ENCODE measurements at places on chromosomes 5 and 9.

GRCh38 chr5:66178799-66179198 lies 34.7 kb downstream of the SREK1 start:
- DNase-seq: no peak

DNA sequence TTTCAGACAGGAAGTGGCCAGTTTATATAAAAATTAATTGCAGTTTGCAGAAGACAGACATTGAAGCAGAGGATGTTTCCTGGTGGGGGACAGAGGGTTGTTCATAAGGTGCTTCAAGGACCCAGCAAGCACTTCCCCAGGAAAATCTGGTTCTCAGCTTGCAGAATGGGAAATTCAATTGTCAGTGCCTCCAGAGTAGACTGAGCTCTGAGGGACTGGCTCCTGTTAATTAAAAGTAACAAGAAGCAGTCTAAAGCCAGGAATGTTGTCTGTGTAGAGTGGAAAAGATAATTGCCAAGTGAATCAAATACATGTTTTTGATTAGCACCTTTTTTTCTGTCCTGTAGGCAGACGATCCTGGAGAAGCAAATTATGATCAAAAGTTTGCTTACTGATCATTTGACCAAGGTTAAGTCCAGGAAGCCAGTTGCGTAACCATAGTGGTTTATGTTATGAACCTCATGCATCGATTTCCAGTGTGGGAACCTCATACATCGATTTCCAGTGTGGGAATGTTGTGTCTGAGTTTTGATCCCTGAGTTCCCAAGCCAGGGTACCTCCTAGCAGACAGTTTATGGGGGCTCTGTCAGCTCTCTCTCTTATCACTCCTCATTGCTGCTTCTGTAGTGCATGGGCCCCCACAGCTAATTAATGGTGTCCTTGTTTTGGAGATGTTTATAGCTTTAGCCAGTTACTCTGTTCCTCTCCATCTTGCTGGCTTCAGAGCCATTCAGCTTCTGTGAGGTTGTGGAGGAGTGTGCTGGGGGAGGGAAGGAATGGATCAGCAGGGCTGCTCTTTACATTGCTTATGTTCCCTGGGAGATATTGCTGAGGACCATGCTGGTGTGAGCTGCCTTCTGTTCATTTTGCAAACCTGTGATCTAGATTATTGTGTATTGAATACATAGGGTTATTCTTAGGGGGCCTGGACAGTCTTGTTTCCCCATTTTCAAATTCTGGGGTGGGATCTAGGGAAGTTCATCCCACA lies 17.1 kb downstream of the MSANTD3 start:
- DNase-seq: no peak

GRCh38 chr5:173627271-173627670 lies 10.8 kb upstream of the BOD1 start:
- DNase-seq: no peak

GRCh38 chr5:99138911-99139310 lies 210.1 kb upstream of the CHD1 start:
- DNase-seq: no peak

DNA sequence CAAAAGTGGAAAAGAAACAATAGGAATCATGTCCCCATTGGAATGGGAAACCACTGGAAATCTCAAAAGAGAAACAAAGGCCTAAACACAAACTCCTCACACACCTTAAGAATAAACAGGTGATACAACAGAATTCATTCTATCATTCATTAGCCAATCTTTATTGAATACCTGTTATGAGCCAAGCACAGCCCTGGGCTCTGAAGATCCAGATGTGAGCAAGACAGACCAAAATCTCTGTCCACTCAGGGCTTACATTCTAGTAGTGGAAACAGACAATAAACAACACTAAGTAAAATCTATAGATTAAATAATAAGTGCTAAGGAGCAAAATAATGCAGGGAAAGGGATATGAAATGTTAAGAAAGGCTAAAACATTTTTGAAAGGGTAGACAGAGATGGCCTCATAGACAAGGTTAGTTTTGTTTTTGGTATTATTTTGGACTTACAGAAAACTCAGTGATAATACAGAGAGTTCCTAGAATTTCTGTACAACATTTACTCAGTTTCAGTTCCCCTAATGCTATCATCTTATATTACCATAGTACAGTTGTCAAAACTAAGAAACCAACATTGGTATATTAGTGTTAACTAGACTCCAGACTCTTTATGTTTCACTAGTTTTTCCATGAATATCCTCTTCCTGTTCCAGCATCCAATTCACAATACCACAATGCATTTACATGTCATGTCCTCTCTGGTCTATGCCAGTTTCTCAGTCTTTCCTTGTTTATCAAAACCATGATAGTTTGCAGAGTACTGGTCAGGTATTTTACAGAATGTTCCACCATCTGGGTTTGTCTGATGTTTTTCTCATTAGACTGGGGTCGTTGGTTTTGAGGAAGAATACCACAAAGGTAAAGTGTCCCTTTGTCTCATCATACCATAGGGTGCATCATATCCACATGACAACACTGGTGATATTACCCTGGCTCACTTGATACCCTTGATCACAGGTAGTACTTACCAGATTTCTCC lies 103.7 kb downstream of the SIL1 start:
- no peak for DNase-seq

DNA sequence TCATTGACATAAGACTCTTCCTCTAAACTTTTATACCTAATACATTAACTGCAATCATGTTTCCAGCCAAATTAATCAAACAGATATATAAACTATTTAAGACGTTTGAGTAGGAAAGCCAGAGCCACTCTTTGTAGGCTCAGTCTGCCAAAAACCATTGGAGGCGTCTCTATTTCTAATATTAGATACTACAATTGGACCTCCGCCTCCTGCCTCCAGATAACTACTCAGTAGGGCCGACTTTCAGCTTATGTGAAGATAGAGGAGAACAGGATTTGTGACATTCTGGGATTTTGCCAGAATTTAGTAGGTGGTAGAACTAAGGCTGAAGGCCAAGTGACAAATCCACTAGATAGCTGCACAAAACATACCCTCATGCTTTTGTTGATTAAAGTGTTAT lies 463.0 kb downstream of the CETN3 start:
- DNase-seq: no peak

- DNase-seq: peak; percentile 54
Observed at GRCh38 chr5:67196537-67197059, at the start of gene CD180. Gene CD180, minus strand, starts transcription at chr5:67196799. Its CDS starts 158 bp downstream, at chr5:67196641.

GRCh38 chr5:1570975-1571374 lies 47.2 kb upstream of the LPCAT1 start:
- no peak for DNase-seq

DNA sequence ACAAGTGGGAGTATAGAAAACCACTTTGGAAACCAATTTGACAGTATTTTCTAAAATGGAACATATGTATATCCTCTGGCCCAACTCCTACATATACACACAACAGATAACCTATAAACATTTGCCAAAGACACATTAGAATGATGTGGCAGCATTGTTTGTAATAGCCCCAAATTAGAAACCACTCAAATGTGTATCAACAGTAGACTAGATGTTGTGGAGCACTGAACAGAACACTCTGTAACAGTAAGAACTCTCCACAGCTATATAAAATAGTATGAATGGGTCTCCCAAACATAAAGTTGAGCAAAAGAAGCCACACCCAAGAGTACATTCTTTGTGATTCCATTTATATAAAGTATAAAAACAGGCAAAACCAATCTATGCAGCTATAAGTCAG lies 6.1 kb downstream of the ZNF622 start:
- DNase-seq: no peak

DNA sequence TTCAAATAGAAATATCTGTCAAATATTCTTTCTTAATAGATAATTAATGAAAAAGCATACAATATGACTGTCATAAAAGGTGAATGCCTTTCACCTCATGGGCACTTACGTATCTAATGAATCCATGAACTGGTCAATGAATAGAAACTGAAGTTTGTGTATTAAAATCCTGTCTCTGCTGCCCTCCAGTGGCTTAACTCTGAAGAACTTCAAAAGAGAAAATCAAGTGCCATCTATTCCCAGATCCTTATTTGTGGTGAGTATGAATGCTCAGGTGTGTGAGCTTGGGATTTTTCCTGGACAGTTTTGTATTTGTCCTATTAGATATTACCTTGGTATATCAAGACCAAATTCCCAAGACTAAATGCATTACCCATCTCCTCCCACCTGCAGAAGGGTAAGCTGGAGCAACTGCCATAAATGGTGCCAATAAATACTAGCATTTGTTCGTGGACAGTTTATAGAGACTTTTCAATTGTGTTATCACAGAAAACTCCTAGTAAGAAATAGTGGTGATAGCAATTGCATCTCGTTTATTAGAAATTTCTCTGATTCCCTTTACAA lies 44.0 kb upstream of the SVEP1 start:
- DNase-seq: peak; percentile 38

- no peak for DNase-seq
Observed at GRCh38 chr9:129849901-129850300, 14.6 kb downstream of the USP20 start.

GRCh38 chr9:82777366-82777765 lies 285.6 kb downstream of the RASEF start:
- no peak for DNase-seq

- no peak for DNase-seq
Observed at GRCh38 chr9:26530841-26531240, 361.8 kb downstream of the CAAP1 start.

DNA sequence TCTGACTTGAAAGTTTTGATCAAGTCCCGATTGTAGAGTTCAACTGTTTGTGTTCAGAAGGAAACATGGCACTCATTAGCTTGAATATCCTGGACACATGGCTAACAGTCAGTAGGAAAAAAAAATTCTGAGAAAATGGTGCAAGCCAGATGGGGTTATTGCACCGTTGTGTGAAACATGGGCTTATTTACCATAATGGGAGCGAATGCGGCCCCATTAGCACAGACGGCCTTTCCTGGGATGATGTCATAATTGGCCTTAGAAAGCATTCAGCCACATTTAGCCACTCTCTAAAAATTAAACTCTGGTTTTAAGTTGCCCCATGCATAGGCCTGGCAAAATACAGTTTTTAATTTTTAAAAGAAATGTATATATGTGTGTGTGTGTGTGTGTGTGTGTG lies 112.1 kb downstream of the IRX2 start:
- DNase-seq: no peak

DNA sequence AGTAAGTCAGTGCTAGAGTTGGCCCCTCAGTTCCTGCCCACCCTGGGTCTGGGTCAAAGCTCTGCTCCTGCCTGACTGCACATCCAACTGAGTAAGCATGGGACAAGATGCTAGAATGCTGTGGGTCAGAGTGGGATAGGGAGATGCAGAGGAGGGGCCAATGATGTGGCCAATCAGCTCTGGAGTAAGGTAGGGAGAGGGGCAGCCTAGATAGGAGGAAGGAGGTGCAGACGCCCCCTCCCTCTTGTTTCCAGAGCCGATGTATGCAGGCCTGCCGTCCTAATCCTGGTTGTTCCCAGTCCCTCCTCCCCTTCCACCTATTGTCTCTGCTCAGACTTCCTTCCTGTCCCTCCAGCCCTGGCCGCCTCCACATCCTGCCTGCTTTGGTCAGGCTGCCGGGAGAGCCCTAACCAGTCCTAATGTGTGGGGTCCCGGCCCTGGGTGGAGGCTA lies 1.3 kb downstream of the ARAP3 start:
- peak; percentile 70 for DNase-seq

DNA sequence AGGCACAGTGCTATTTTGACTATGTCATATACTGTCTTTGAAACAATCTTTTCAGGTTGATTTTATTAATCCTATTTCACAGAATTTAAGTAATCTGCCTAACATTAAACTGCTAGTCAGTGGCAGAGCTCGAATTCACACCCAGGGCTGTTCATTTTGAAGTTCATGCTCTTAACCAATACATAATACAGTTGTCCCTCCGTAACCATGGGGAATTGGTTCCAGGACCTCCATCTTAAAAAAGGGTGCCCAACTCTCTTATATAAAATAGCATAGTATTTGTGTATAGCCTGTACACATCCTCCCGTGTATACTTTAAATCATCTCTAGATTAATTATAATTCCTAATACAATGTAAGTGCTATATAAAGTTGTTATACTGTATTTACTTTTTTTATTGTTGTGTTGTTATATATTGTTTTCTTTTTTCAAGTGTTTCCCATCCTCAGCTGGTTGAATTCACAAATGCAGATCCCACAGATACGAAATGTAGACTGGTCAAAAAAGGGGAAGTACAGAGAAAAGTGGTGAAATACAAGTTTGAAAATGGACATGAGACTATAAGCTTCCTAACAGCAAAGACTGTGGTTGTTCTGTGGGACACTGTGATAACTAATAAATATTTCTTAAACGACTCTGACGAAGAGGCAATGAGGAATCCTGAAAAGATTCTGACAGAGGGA lies 18.3 kb downstream of the RFX3 start:
- DNase-seq: no peak

DNA sequence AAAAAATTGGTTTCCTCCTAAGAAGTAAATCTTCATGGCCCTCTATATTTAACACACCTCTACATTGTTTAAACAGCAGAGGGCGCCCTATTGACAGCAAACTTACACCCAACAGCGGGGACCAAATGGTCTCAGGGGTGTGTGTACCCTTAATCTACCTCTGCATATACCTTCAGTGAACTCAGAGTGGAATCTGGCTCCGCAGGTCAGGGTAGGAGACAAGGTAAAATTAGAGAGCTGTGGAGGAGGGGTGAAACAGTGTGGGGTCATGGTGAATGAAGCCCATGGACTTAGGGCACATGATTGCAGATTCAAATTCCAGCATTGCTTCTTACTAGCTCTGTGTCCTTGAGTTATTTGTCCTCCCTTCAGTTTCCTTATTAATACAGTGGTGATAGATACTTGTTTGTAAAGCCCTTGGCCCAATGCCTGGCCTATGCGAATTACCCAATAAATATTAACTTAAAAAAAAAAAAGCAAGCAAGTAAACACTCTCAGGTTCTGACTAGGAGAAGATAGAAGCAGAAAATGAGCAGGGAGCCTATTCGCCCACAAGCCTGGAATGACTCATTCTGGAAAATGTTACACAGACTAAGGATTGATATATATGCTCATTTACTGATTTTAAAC lies 122.9 kb downstream of the CAVIN4 start:
- DNase-seq: no peak

DNA sequence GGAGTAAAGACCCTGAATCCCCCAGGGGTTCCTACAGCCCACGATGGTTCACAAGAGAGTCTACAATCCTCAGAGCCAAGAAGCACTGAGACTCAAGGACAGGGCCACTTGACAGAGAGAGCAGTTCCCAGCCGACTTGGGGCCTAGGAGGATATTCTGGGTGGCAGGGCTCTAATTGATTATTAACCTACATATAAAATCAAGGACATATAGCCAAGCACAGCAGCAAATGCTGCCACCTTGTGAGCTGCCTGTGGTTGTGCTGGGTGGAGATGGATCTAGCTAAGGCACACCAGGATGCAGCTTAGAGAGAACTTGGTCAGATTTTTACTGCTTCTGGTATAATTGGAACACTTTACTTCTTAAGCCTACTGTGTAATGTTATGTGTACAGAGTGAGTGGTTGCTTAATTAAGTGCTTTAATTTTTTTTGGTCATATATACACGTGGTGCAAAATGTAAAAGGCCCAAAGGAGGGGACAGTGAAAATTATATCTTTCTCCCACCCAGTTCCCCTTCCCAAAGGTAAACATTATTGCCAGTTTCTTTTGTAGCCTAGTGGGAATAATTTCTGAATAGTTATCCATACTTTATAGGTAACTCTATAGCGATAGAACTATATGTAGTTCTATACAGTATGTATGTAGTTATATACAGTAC lies 78.8 kb downstream of the F2RL2 start:
- DNase-seq: peak; percentile 64
